Fibroblast of the conjunctiva (primary cell): ENCODE measurements at places on chromosomes 5 and 9.

DNA sequence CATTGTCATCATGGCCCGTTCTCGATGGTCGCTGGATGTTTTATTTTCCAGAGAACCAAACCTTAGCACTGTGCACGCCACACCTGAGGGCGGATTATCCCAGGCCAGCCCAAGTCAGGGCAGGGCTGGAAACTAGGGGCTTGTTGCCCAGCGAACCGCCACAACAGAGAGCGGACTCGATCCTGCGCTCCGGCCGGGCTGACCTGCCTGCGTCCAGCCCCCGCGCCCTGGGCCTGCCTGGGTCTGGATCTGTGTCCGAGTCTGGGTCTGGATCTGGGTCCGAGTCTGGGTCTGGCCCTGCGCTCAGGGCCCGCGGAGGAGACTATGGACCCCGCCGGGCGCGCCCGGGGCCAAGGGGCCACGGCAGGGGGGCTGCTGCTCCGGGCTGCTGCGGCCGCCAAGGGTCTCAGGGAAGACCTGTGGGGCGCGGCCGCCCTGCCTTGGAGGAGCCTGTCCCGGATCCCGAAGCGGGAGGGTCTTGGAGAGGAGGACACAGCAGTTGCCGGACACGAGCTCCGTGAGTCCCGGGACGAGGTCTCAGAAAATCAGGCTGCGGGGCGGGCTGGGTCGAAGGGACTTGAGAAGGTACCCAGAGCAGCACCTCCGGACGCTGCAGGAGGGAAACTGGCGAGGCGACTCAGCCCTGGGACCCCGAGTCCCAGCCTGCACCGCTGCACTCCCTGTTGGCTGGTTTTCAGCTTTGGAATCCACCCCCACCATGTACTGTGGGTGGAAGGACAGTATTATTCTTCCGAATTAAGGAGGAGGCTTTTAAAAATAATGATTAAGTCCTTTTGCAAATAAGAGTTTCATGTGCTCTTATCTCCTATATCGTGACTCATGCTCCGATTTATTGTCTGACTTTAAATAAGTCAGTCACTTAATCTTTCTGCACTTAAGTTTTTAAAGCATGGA, at the start of gene ANKDD1B:
ANKDD1B (plus strand) TSS at position 143 of the 915 bp plus-strand sequence; CDS start at position 325, 182 bp downstream.
- no peak for DNase-seq

DNA sequence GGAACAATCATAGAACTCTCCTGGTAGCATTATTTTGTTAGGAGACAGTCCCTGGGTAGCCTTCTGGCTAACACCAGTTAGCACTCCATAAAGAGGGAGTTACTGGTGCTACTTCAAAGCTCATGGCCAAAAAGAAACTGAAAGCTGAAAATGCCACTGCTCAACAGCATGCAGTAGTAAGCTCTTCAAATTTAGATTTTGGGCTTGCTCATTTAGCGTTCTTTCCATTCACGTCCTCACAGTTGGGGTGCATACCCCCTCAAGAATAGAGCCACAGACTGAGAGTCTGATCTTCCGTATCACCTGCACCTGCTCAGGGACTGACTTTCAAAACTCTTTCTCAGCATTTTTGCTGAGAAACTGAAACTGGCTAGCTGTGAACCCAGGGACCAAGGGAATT, 24.7 kb downstream of the NTRK2 start:
- no peak for DNase-seq

DNA sequence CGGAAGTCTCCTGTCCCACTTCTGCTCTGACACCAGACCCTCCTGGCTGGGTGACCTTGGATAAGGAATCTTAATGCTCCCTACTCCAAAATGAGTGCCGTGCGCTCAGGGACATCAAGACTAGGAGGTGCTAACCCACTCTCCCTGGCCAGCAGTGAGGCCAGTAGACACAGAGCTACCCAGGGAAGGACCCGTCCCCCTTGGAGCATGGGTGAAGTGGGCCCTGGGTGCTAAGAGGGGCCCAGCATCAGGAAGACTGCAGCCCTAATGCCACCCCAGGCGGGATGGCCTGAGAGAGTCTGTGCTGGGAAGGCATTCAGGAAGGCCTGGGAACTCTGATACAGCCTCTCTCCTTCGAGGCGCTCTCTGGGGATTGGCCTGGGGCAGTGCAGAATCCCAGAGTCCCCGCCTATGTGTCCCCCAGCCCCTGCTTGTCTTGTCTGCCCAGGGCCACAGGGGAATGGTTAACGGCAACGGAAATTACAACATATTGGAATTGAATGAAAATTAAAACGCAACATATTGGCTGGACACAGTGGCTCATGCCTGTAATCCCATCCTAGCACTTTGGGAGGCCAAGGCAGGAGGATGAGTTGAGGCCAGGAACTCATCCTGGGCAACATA, 29.7 kb upstream of the RNU6ATAC start:
- DNase-seq = no peak

GRCh38 chr9:20321423-20322082, 300.7 kb downstream of the MLLT3 start:
- no peak for DNase-seq

DNA sequence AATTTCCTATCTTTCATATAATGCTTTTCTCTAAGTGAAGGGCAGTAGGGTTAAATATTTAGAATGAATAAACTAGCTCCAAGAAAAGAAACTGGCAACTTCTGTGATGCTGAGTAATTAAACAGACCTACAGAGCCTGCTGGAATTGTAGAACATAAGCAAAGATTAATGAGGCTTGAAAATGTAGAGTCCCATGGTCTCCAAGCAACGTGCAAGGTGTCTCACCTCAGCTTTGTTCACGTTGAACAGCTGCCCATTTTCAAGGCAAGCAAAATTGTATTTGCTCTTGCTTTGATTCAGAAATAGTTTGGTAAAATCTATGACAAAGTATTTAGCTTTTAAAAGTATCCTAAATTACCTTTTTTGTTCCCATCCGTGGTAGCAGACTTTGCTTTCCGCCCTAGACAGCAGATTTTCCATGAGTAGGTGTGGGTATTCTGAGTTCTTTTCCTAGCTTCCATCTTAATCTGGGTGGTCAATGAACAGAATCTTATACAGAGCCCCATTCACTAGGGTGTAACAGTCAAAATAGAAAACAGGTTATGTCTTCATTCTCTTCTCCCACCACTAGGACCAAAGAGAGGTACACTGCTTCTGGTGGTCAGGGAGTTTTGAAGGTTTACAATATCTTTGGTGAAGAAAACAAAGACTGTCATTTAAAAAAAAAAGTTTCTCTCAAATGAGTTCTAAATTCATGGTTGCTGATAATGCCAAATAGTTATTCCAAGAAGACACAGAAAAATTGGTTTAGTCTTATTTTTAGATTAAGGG, 52.1 kb upstream of the TYRP1 start:
- DNase-seq = no peak
